ENCODE measurements at places on chromosomes 2 and 18.

- peak; percentile 35 for DNase-seq
Observed at GRCh38 chr2:239896075-239896474, 129.1 kb downstream of the NDUFA10 start.

GRCh38 chr2:183242937-183243336, 118.7 kb downstream of the NUP35 start:
- no peak for DNase-seq

GRCh38 chr2:9897331-9897737, 54.1 kb downstream of the TAF1B start:
- peak; percentile 37 for DNase-seq

- DNase-seq: no peak
Observed at GRCh38 chr2:5070257-5070656, 621.9 kb upstream of the SOX11 start.

DNA sequence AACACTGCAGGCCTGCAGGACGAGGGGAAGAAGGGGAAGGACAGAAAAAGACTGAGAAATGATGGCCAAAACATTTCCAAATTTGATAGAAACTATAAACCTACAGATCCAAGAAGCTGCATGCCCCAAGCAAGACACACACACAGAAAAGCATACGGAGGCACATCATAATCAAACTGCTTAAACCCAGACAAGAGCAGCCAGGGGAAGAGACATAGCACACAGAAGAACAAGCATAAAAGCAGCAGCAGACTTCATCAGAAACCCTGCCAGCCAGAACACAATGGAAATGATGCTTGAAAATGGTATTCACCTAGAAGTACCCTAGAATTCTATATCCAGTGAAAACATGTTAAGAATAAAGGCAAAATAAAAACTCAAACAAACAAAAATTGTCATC, 57.2 kb upstream of the RNU4ATAC start:
- no peak for DNase-seq

GRCh38 chr2:229526951-229527350, 187.4 kb downstream of the DNER start:
- DNase-seq: no peak

GRCh38 chr2:239778042-239778851, 246.9 kb downstream of the NDUFA10 start:
- peak; percentile 34 for DNase-seq

GRCh38 chr2:7011356-7012083, 94.3 kb downstream of the RNF144A start:
- no peak for DNase-seq

- no peak for DNase-seq
Observed at GRCh38 chr2:165185633-165186032, 18.2 kb downstream of the SCN3A start.

- no peak for DNase-seq
Observed at GRCh38 chr18:36200354-36200771, 13.1 kb downstream of the MOCOS start.

DNA sequence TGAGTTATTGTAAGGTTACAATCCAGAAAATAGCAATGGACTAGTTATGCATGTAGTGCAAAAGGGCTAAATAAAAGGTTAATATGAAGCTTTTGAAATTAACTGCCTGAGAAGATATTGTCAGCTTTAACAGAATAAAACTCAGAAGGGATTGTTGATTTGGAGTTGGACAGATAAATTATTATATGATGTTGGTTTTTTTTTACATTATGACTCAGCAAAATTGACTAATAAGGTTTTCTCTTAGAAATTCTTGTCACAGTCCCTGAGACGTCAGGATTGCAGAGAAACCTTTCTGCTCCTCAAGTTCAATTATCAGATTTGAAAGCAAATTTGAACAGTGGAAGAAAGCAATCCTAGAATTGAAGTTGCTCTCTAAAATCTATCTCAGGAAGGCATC, 946.9 kb downstream of the CBLN2 start:
- no peak for DNase-seq

DNA sequence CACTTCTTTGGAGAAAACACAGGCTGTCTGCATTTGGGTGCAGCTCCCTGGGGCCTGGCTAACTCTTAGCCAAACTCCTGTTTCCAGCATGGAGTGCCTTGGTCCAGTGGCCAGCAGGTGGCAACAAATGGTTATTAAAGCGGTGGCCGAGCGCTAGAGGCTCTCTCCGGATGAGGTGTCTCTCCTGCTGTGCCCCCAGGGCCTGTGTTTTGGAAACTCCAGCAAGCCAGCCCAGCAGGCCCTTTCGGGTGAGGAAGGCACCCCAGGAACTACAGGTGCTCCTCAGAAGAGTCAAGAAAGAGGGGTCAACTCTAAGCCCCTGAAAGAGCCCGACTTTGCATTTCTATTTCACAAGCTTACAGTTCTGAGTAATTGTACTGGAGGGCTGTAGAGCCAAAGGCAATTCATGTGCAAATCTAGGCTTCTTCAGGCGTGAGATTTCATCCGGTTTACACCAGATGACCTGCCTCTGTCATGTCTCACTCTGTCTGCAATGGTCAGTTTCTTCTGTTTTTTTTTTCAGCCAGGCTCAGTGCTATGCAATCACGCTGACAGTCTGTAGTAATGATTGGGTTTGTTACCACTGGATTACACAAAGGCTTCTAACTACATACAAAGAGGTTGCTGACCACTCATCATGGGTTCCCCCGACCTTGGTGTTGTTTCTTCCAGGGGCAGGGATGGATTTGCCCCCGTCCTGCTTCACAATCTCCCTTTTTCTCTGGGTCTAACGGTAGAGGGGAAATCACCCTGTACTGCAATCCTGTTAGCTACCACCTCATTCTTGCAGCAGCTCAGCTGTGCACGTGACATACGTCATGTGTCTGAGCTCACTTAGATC, 7.6 kb upstream of the CHRNA1 start:
- DNase-seq: peak; percentile 94

DNA sequence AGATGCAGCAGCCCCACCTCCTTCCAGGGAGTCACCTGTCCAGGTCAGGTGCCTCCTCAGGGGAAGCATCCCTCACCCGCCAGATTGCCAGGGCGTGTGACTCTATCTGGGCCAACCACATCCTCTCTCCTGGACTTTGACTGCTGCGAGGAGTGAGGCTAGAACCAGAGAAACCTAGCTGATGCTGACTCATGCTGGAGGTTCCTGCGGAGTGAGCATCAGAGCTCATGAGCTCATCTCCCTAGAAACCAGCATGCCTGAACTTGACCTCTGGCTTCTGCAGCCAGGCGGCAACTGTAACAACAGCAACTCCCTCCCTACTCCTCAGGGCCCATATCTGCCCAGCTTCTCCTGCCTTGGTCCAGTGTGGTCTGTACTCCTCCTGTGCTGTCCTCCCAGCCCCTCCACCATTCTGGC, 28.3 kb upstream of the NT5DC4 start:
- DNase-seq: peak; percentile 66

- no peak for DNase-seq
Observed at GRCh38 chr18:73927496-73927895, 220.1 kb downstream of the FBXO15 start.

DNA sequence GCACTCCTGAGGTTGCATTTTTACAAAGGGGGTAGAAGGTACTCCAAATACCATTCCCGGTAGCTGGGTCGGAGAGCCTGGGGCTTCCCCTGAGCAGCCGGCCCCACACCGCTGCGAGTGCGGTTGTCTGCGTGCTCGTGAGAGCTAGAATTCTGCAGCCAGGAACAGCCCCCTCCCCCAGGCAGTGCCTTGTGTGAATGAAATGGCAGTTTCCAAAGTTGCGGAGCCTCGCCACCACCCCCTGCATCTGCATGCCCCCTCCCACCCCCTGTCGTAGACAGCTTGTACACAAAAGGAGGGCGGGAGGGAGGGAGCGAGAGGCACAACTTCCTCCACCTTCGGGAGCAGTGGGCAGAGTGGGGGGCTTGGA, 1.1 kb downstream of the MYCN start:
- DNase-seq: peak; percentile 91

DNA sequence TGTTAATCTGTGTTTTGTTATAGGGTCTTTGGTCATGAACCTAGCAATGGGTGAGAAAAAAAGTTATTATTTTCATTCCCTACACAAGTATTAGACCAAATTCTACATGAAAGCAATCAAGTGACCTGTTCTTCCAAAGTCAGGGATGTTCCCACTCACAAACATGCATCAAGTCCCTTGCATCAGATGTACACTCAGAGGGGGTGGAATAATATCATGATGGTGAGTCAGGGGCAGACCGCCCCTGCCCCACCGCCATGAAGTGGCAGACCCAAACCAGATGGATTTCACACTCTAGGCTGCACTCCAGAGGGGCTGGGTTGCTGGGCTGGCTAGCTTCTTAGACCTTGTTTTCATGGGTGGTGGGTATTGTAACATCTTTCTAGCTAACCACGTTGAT, 91.4 kb downstream of the ACAA2 start:
- DNase-seq: no peak

- no peak for DNase-seq
Observed at GRCh38 chr2:168169097-168169745, 78.2 kb downstream of the STK39 start.

- no peak for DNase-seq
Observed at GRCh38 chr2:67320861-67321587, 76.1 kb upstream of the ETAA1 start.

DNA sequence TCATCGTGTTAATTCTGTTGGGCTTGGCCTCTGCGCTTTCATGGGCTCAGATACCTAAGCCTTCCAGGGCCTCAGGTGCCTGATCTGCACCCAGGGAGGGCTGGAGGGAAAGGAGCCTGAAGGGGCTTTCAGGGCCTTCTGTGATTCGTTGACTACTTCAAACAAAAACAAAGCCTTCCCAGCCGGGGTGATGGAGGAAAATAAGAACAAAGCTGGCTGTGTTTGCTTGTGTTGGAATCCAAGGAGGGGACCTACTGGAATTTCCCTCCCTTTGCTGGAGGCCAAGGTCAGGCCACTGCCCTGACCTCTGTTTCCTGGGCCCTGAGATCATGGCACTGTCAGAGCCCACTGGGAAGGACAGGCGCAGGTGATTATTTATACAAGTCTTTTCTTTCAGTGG, 135.3 kb downstream of the KLHL29 start:
- DNase-seq: peak; percentile 83

DNA sequence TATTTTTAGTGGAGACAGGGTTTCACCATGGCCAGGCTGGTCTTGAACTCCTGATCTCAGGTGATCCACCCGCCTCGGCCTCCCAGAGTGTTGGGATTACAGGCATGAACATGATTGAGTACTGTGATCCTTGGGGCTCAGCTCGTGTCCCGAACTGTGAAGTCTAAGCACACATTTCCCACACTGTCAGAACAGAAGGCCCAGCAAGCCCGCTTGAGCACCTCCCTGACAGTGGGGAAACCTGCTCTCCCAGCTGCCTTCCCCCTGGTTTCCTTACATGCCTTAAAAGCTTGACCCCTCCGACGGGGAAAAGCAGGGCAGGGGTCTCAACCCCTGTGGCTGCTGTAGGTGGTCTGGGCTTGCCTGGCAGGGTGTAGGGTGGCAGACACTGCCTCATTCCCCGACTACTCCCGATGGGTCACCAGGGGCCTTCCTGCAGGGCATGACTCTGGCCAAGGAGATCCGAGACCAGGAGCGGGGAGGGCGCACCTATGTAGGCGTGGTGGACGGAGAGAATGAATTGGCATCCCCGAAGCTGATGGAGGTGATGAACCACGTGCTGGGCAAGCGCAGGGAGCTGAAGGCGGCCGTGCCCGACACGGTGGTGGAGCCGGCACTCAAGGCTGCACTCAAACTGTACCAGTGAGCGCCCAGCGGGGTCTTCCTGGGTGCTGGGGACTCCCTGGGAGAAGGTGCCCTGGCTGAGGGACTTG, 10.1 kb downstream of the VIL1 start:
- DNase-seq: no peak

GRCh38 chr2:16026816-16027501, 86.6 kb downstream of the MYCN start:
- no peak for DNase-seq

DNA sequence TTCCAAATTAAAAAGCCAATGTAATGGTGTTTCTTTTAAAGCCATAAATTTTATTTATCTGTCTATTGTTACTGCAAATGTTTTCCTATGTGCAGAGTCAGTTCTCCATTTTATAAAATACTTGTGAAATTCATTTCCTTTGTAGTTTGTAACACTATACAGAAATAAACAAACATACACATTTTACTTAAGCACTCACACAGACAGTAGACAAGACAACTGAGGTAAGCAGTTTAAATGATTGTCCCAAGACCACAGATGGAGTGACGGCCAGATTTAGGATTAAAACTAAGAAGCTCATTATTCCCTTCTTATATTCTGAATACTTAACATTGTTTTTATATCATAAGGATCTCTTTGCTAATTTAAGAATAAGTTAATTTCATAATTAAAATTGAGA, 100.9 kb downstream of the BAZ2B start:
- DNase-seq: no peak

GRCh38 chr2:159088906-159089305, 120.5 kb downstream of the TANC1 start:
- peak; percentile 25 for DNase-seq

DNA sequence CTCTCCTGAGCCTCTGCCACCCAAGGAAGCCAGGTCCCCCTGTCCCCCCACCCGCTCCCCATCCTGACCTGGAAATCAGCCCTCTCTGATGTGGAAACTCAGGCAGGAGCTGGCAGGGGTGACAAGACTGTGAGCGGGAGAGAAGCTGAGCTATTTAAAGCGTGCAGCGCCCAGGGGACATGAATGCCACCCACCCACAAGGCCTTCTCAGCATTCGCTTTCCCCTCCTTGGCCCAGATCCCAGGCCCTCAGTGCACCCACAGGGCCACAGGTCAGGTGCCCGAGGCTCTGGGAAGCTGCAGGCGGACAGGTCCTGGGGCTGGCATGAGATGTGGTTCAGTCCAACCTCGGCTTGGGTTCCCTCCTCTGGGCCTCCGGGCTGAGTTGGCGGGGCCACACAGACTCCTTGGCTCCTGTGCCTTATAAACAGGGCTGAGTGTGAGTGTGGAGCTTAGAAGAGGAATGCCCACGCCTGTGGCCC, 168.3 kb downstream of the SMAD7 start:
- DNase-seq: no peak

DNA sequence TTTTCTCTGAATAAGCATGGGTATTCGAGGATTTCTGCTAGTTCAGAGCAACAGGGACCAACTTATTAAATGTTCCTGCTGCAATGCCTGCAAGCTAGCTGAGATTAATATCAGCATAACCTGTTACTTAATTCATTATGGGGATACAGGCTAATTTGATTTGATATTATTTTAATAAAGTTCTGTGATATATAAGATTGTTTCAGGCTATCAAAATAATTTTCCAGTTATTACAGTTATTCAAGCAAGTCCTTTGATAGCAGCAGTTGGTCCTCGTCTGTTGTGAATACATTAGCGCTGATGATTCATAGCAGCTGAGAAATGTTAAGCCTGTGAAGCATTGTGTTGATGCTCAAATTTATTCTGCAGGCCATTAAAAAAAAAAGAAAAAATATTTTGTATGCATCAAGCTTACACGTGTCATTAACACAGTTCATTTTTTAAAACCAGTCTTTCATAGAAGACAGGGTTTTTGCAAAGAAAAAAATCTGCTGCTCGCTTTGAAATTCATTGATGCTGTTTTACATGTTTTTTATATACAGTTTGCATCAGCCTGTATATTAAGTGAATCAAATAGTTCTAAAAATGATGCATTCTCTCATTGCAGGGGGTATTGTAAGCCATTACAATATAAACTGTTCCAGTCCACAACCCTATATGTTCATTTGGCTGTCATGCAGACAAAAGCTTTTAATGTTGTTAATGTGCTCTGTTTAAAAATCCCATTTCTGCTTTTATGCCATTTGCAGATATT, 482.5 kb downstream of the BCL11A start:
- no peak for DNase-seq
